ENCODE measurements at places on chromosomes 5 and 9. TPM values are rescaled to one million over a fixed set of nuclear protein-coding genes. Genes with fewer than 3 reads are reported as not detected.

Gene SHROOM1
- 0.54 TPM for total RNA-seq

Gene LCN2
- total RNA-seq = not detected

Gene SUSD3
- 68.4 TPM for total RNA-seq

Gene LRRTM2
- total RNA-seq = 0.13 TPM

Gene RGS7BP
- total RNA-seq = not detected

Gene ISL1
- total RNA-seq = not detected

Gene OR2S2
- total RNA-seq = not detected

Gene MRRF
- 42.7 TPM for total RNA-seq

Gene MARVELD2
- 0.37 TPM for total RNA-seq

Gene PCDHB3
- not detected for total RNA-seq

Gene UNC5A
- not detected for total RNA-seq

Gene GTF2H2
- 38.8 TPM for total RNA-seq

Gene FIBCD1
- not detected for total RNA-seq

Gene ADAMTS12
- total RNA-seq = not detected

Gene GPRIN1
- 8.9 TPM for total RNA-seq

Gene SPINK14
- total RNA-seq = not detected

Gene SPATA31A7
- total RNA-seq = not detected

Gene STPG3
- not detected for total RNA-seq

Gene MRPS27
- total RNA-seq = 88.3 TPM
